Stimulated activated CD4-positive, alpha-beta T cell treated with anti-CD3 and anti-CD28 coated beads, TNF-alpha, amount 100 ng/mL, for 48 hours (primary cell): ENCODE measurements at places on chromosomes 2 and 18.

- no peak for DNase-seq
Measured at GRCh38 chr2:216216951-216217903, 108.1 kb downstream of the XRCC5 start.

DNA sequence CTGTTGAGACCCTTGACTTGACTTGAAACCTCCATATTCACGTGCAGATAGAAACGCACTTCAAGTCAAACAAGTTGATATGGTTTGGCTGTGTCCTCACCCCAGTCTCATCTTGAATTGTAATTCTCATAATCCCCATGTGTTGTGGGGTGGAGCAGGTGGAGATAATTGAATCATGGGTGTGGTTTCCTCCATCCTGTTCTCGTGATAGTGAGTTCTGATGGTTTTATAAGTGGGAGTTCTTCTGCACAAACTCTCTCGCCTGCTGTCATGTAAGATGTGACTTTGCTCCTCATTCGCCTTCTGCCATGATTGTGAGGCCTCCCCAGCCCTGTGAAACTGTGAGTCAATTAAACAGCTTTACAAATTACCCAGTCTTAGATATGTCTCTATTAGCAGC, 21.4 kb downstream of the SLC3A1 start:
- no peak for DNase-seq

DNA sequence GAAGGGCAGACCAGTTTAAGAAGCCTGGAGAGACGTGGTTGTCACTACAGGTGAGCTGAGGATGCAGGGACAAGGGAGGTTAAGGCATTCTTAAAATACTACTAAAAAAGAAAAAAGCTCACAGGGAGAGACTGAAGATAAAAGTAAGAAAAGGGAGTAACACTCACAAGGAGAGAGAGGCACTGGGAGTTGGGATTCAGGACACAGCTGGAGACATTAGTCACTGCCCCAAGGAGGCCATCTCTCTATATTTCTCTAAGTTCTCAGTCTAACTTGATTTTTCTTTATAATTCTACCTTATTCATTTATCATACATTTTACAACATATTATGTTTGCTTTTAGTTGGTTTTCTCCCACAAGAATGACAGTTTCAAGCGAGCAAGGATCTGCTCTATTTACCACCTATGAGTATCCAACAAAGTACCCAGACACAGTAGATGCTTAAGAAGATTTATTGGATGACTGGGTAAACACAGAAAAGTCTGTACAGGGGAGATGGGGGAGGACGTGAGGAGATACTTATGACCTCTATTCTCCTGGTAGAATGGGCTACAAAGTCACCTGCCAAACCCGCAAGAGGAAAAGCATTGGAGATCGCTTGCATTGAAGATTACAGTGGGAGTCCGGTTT, 2.2 kb downstream of the SERPINE2 start:
- no peak for DNase-seq

GRCh38 chr18:63465059-63465458, 11.7 kb upstream of the SERPINB5 start:
- DNase-seq: no peak

DNA sequence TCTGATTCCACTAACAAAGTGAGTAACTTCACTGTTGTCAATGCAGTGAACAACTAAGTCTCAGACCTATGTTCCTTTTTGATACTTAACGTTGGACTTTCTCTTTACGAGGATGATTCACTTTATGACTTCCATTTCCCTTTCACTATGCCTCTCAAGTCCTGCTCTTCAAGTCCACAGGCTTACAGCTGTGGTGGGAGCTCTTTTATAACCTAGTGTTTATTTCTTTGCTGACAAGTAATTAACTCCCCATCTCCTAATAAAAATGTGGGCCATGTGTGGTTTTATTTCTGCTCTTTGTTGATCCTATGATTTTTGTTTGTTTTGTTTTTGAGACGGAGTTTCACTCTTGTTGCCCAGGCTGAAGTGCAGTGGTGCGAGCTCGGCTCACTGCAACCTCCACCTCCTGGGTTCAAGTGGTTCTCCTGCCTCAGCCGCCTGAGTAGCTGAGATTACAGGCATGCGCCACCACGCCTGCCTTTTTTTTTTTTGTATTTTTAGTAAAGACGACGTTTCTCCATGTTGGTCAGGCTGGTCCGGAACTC, 142.1 kb downstream of the USP34 start:
- DNase-seq: no peak

GRCh38 chr2:197599285-197599965, 76.0 kb downstream of the RFTN2 start:
- no peak for DNase-seq

DNA sequence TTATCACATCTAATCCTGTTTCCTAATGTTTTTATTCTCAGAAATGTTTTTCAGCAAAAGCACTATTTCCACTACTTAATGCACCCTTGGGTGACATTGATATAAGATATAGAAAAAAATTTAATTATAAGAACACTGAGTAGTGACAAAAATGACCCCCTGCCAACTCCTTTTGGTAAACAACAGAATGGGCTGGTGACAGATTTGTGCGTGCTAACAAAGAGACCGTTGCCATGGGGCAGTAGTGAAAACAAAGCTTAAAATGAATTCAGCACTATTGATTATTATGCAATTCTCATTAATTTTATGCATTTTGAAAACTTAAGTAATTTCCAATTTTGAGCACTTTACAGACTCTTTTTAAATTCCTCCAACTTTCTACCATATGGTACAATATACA, 33.1 kb downstream of the RDH14 start:
- no peak for DNase-seq

DNA sequence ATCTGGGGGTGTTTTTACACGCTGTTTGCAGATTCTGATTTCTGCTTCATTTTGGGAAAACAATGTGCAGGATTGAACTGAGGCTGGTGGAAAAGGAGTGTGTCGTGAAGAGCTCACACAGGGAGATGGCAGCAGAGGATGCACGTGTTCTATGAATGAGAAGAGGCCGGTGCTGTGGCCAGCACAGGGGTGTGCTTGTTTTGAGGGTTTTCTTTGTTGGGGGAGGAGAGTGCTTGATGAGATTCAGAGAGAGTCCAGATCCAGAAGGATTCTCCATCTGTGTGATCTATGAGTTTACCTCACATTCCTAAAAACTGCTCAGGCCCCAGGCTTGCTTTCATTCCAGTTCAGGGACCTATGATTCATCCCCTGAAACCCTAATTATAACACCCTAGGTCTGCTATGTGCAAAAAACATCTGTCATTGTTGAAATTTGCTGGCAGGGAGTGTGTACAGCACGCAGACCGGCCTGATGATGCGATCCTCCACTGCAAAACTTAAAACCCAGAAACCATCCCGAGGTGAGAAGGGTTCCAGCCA, 12.1 kb downstream of the TGFA start:
- DNase-seq: no peak

DNA sequence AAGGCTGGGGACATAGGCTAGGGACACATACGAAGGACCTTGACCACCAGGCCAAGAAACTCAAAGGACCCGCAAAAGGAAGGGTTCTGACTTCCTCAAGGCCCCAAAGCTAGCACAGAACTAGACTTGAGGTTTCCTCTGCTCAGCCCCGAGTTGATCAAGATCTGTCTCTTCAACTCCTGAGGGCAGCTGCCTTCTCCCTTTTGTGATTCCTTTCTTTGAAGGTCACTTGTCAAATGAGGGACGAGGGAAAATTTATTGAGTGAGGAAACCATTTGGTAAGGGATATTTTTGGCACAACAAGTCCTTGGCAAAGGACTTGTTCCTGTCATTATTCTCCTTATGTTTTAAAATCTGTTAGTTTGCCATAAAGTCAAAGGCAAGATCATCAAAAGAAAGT, 12.3 kb upstream of the ROCK2 start:
- DNase-seq: no peak
